ENCODE measurements at places on chromosomes 6 and 20. TPM values are rescaled to one million over a fixed set of nuclear protein-coding genes. Genes with fewer than 3 reads are reported as not detected.

The FOXA2 gene
- not detected for total RNA-seq

The PAK5 gene
- not detected for total RNA-seq

The MLIP gene
- total RNA-seq, result not detected

The ANGPT4 gene
- not detected for total RNA-seq

The SALL4 gene
- total RNA-seq, result not detected

The HLA-DRB5 gene
- 0.34 TPM for total RNA-seq

The SUMO4 gene
- total RNA-seq, result 5.1 TPM

The KCNK5 gene
- 0.16 TPM for total RNA-seq

The SERAC1 gene
- 3.2 TPM for total RNA-seq

The PPP1R14C gene
- total RNA-seq, result not detected

The ULBP1 gene
- 0.16 TPM for total RNA-seq

The GINS1 gene
- 1.4 TPM for total RNA-seq

The RAB44 gene
- total RNA-seq, result not detected

The OPRM1 gene
- not detected for total RNA-seq

The UTRN gene
- total RNA-seq, result 153 TPM

The BPIFB1 gene
- not detected for total RNA-seq

The MDFI gene
- total RNA-seq, result not detected

The DPM1 gene
- total RNA-seq, result 46.6 TPM

The OLIG3 gene
- not detected for total RNA-seq

The CFAP206 gene
- not detected for total RNA-seq

The UBE2C gene
- 0.44 TPM for total RNA-seq

The DDX27 gene
- 65.1 TPM for total RNA-seq

The SLA2 gene
- total RNA-seq, result 34.3 TPM

The KIFC1 gene
- 0.60 TPM for total RNA-seq

The IPCEF1 gene
- 98.8 TPM for total RNA-seq

The SPEF1 gene
- 0.33 TPM for total RNA-seq

The CCR6 gene
- total RNA-seq, result 1.1 TPM

The IFT52 gene
- 18.6 TPM for total RNA-seq

The CLPSL2 gene
- total RNA-seq, result not detected

The PGK2 gene
- total RNA-seq, result not detected

The HSD17B8 gene
- 29.0 TPM for total RNA-seq

The ELOVL2 gene
- not detected for total RNA-seq

The TBC1D22B gene
- 9.4 TPM for total RNA-seq
